ENCODE measurements at places on chromosomes 1 and 21. TPM values are rescaled to one million over a fixed set of nuclear protein-coding genes. Genes with fewer than 3 reads are reported as not detected.

The RAP1GAP gene
- 250 TPM for polyA plus RNA-seq

The FAM78B gene
- 0.51 TPM for polyA plus RNA-seq

The AUNIP gene
- 1.2 TPM for polyA plus RNA-seq

The CYB561D1 gene
- 4.4 TPM for polyA plus RNA-seq

The RPTN gene
- polyA plus RNA-seq = not detected

The GBP3 gene
- polyA plus RNA-seq = 27.0 TPM

The SYCP1 gene
- not detected for polyA plus RNA-seq

The SLAMF6 gene
- polyA plus RNA-seq = 0.47 TPM

The GNG12 gene
- 102 TPM for polyA plus RNA-seq

The UCK2 gene
- 13.1 TPM for polyA plus RNA-seq

The TNFRSF18 gene
- 0.64 TPM for polyA plus RNA-seq

The PTPN7 gene
- polyA plus RNA-seq = 13.4 TPM

The MPL gene
- not detected for polyA plus RNA-seq

The ADCY10 gene
- 0.38 TPM for polyA plus RNA-seq

The EPS15 gene
- polyA plus RNA-seq = 34.7 TPM

The ACTL8 gene
- polyA plus RNA-seq = not detected

The RNU1-3 gene
- polyA plus RNA-seq = not detected

The CD34 gene
- 43.7 TPM for polyA plus RNA-seq

The FAM151A gene
- polyA plus RNA-seq = not detected

The CENPF gene
- polyA plus RNA-seq = 0.48 TPM

The AMY1C gene
- not detected for polyA plus RNA-seq

The VWA5B1 gene
- 2.1 TPM for polyA plus RNA-seq

The AMY1A gene
- not detected for polyA plus RNA-seq

The RYR2 gene
- polyA plus RNA-seq = 0.51 TPM

The HORMAD1 gene
- not detected for polyA plus RNA-seq

The CEP104 gene
- polyA plus RNA-seq = 54.6 TPM

The HRNR gene
- polyA plus RNA-seq = under 0.01 TPM

The ABL2 gene
- polyA plus RNA-seq = 2.9 TPM

The TRIM17 gene
- polyA plus RNA-seq = not detected

The AHCTF1 gene
- 11.5 TPM for polyA plus RNA-seq

The IGSF9 gene
- not detected for polyA plus RNA-seq

The HSPG2 gene
- 156 TPM for polyA plus RNA-seq

The PLA2G2D gene
- not detected for polyA plus RNA-seq
